ENCODE measurements at places on chromosomes 13 and 19.
A peak's percentile ranks its signal among the peaks of the same experiment; 100 is the strongest.

GRCh38 chr13:112814905-112815585 is 125.2 kb downstream of the ATP11A start:
- no peak for DNase-seq

DNA sequence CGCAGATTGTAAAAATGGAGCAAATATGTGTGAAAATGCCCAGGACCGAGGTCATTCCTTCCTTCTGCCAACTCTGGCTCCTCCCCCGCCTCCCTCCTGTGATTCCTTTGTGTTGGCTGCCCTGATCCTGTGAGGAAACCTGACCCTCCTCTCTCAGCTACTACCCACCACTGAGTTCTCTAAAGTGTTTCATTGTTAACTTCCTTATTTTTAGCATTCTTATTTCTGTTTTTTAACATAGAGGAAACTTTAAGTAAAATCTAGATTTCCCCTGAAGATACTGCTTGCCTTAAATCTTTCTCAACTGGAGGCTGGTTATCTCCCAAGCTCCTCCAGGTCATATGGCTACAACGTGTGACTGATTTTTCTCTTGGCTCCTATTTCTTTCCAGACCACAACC is 21.7 kb upstream of the FBXL3 start:
- no peak for DNase-seq

- DNase-seq = no peak
Observed at GRCh38 chr19:36215276-36216123, 594 bp downstream of the ZNF146 start.

DNA sequence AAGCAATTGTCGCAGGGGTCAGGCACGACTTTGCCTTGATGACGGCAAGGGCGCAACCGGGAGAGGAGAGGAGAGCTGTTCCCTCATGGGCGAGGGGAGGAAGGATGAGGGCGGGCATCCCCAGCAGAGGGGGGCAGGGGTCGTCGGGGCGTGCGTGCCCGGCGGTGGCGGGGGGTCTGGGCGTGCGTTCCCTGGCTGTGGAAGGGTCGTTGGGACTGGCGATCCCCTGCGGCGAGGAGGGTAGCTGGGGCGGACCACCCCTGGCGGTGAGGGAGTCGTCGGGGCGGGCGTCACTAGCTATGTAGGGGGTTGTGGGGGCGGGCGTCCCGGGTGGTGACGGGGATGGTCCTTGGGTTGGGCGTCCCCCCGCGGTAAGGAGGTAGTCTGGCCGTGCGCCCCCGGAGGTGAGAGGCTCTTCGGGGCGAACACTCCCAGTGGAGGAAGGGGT is 1.7 kb downstream of the COMP start:
- DNase-seq = no peak

DNA sequence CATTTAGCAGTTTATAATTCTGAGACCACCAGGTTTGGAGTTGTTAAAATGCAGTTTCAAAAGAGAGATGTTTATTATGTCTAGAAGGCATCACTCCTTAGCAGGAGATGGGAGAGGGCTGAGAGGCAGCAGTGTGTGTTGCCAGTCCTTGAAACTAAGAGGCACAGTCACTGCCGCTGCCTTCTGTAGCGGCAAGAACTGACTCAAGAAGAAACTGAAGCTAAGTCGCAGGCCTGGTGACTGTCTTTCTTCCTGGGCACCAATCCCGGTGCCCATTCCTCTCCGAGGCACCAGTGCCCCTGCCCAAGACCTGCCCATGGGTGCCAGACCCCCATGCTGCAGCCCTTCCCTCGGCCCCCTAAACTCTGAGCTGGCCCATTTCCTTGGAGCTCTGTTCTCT is 20.1 kb downstream of the N4BP2L1 start:
- no peak for DNase-seq

- no peak for DNase-seq
Observed at GRCh38 chr19:10800488-10800887, 35.5 kb downstream of the TMED1 start.

DNA sequence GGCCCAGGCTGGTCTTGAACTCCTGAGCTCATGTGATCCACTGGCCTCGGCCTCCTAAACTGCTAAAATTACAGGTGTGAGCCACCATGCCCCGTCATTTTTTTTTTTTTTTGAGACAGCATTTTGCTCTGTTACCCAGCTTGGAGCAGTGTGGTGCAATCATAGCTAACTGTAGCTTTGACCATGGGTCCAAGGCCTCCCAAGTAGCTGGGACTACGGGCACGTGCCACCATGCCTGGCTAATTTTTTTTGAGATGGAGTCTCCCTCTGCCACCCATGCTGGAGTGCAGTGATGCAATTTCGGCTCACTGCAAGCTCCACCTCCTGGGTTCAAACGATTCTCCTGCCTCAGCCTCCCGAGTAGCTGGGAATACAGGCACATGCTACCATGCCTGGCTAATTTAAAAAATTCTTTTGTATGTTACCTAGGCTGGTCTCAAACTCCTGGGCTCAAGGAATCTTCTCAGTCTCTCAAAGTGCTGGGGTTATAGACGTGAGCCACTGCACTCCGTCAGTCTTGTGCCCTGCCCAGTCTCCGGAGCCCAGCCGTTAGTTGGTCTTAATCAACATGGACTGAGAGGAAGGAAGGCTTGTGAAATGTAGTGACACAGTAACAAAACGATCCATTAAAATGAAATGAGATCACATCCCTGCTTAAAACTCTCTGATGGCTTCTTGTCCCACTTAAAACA is 1.4 kb upstream of the LRG1 start:
- DNase-seq = no peak

DNA sequence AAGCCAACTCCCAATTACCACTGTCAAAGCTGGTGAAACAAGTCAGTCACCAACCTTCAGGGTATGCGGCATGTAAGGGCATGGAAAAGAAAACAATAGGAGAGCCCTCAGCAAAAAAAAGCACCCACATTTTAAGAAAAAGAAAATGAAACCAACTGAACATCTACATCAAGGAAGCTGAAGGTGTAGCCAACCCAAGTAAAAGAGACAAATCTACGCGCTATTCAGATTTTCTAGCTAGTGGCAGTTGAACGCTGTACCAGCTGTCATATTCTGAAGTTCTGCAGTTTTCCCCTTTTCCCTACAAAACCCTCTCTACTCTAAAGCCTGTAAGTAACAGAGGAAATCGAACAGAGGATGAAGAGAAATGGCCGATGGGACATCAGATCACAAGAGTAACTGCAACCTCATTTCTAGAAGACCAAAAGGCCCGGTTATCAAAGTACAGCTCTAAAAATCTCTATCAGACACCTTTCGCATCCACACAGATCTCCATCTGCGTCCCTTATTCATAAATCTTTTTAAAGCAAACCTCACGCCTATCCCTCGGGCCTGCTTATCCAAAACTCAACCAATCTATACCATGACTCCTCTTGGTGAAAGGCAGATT is 1.4 kb downstream of the MYCBP2 start:
- no peak for DNase-seq

- no peak for DNase-seq
Observed at GRCh38 chr13:37531049-37531448, 67.5 kb downstream of the POSTN start.

- DNase-seq = no peak
Observed at GRCh38 chr13:24042710-24043440, 117.6 kb upstream of the SPATA13 start.

DNA sequence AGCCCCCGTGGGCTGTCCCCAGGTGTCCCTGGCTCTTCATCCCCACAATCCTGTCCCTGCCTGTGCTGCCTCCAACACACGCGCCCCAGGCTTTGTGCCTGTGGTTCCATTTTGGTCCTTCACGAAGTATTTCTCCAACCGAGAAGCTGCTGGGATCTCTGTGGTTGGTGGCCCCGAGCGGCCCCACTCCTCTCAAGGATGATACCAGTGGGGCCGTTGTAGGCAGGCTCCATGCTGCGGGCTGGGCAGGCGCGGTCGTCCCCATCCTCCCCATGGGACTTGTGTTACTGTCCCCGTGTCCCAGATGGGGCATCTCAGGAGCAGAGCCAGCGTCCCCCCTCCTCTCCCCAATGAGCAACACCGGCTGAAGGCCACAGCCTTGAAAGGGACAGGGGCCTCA is 3.7 kb upstream of the ZNF554 start:
- no peak for DNase-seq

DNA sequence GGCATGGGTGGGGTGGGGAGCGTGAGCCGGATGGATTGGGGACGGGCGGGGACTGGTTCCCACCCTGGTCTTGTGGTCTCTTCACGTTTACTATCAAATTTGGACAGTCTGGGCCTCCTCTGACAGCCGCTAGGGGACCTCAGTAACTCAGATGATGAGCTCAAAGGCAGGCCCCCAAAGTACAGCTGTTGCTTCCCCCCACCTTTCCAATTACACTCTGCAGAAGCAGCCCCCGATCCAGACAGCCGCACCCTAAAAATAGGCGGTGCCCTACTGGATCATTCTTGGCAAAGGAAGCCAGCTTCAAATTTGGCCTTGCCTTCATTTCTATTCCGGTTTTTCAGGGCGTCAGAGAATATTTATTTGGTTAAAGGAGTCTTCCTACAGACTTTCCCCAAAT is 1.9 kb upstream of the FOXO1 start:
- peak; percentile 29 for DNase-seq

GRCh38 chr19:44530777-44531176 is 1.3 kb upstream of the CEACAM20 start:
- no peak for DNase-seq

GRCh38 chr13:32042551-32042950 is 11.0 kb downstream of the FRY start:
- DNase-seq = no peak

GRCh38 chr19:6023936-6024335 is 46.0 kb upstream of the RANBP3 start:
- DNase-seq = no peak

GRCh38 chr19:40418040-40418439 is 4.9 kb upstream of the PRX start:
- DNase-seq = no peak

DNA sequence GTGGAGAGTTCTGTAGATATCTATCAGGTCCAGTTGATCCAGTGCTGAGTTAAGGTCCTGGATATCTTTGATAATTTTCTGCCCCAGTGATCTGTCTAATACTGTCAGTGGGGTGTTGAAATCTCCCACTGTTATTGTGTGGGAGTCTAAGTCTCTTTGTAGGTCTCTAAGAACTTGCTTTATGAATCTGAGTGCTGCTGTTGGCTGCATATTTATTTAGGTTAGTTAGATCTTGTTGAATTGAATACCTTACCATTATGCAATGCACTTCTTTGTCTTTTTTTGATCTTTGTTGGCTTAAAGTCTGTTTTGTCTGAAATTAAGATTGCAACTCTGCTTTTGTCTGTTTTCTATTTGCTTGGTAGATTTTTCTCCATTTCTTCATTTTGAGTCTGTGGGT is 15.4 kb downstream of the AP1M1 start:
- no peak for DNase-seq

DNA sequence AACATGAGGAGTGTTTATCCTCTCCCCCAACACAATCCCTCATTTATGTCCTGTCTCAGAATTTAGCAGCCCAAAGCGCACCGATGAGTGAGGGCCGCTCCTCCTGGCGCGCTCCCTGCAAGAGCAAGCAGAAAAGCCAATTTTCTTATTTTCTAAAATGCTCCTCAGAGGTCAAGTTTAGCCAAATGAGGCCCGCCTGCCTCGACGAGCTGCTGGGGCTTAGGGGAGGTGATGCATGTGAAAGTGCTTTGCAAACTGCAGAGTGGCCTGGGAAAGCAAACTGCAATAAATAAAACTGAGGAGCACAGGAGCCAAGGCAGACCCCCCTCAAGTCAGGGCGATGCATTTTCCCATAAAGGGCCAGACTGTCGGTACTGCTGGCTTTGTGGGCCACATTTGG is 29.0 kb downstream of the CAPS start:
- no peak for DNase-seq

- DNase-seq = no peak
Observed at GRCh38 chr19:57812226-57812625, 2.5 kb downstream of the ZNF552 start.

DNA sequence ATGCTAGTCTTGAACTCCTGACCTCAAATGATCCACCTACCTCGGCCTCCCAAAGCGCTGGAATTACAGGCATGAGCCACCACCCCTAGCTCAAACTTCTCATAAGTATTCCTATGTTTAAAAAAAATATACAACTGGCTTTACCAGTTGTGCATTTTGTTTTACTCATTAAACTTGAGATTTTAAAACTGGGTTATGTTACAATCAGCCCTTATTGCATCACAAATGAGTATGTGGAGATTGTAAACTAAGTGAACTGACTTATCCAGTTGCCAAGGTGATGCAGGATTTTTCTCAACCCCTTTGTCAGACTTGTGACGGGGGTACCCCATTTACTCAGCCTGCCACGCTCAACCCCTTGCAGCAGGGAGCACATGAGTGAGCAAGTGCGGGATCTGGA is 14.4 kb upstream of the GTF2F2 start:
- DNase-seq = no peak

DNA sequence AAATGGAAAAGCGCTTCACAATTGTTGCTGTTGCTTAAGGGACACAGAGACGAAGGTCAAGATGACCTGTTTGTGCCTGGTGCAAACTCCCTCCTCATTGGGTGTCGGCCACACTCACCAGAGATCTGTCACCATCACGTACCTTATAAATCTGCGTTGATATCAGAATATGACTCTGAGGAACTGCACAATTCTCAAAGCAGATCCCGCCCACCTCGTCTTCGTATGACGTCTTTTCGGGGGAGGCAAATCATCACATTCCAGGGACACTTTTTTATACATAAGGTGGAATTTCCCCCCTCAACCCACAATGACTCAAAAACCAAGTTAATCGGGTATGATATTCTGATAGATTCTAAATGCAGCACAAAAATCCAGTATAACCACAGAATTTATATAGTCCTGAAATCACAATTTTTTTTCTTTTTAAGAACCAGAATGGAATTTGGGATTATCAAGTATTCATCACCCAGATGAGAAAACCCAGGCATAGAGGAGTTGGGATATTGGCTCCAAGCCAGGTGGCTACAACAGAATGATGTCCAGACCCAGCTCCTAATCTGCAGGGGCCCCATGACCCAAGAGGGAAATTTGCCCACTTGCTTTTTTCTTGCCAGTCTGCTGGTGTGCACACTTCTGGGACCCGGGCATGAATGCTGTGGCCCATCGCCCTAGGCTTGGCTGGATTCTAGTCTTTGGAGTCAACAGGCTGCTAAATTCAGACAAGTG is 50.6 kb upstream of the MTIF3 start:
- DNase-seq = no peak

GRCh38 chr19:2084993-2085720 is 11.0 kb downstream of the MOB3A start:
- DNase-seq = peak; percentile 69

GRCh38 chr13:112169941-112170822 is 103.2 kb downstream of the SOX1 start:
- DNase-seq = no peak

GRCh38 chr13:84649853-84650252 is 767.6 kb upstream of the SLITRK1 start:
- DNase-seq = no peak

DNA sequence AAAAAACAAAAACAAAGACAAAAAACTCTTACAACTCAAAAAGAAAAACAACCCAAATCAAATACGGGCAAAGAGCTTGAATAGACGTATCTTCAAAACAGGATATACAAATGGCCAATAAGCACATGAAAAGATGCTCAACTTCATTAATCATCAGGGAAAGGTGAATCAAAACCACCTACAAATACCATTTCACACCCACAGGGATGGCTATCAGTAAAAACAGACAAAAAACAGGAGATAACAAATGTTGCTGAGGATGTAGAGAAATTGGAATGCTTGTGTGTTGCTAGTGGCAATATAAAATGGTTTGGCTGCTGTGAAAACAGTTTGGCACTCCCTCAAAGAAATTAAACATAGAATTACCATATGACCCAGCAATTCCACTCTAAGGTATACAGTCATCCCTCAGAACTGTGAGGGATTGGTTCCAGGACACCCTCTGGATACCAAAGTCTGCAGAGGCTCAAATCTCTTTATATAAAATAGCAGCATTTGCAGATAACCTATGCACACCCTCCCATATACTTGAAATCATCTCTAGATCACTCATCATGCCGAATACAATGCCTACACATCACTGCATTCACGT is 29.7 kb downstream of the MLLT1 start:
- no peak for DNase-seq

Data from endothelial cell (in vitro differentiated cells).